ENCODE measurements at places on chromosomes 5 and 9.

DNA sequence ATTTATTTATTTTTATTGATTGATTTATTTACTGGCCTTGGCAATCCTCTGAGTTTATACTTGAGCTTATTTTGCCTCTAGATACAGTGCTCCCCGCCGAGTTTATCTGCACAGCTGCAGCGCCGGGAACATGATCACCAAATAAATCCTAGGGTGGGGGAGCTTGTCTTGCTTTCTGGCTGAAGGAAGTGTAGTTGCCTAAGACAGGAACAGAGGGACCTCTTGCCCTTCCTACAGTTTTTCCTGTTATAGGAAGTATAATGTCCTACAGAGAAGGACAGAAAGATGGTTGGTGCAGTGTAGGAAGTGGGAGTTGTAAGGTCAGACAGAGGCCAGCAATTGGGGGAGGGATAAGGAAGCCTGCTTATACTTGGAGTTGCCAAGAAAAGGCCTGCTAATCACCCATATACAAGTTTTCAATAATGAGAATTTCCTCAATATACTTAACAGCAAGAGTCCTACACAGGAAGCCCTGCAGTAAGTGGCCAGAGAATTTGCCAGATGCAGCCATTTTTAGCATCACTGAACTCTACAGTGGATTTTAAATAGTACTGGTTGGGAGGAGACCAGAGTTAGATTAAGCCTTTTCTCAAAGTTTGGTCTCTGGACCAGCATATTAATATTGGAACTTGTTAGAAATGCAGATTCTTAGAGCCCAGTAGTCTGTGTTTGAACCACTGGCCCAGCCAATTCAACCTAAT, 7.7 kb downstream of the AOPEP start:
- no peak for DNase-seq

- no peak for DNase-seq
Measured at GRCh38 chr5:179367491-179367890, 22.2 kb upstream of the ADAMTS2 start.

DNA sequence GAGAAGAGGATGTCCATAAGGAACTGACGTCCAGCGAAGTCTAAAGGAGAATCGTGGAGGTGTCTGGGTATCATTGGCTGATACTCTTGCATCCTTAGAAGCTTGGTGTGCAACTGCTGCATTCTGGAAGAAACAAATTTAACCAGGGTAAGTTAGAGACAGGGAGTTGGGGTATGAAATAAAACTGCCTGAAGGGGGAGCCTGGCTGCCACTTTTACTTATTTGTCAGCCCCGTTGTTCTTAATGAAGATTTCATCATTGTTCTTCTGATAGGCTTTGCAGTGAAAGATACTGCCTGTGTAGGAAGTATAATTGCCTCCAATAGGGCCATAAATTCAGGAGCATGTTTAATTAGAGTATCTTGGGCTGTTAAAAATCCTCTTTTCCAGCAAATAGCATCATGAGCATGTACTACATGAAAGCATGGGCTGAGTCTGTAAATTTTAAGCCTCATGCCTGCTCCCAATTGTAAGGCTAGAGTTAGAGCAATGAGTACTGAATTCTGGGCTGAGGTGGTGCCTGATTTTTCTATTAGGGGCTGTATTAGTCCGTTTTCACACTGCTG, 1264.5 kb upstream of the ACO1 start:
- no peak for DNase-seq

- DNase-seq: no peak
Measured at GRCh38 chr9:27817747-27818146, 244.5 kb upstream of the C9orf72 start.

DNA sequence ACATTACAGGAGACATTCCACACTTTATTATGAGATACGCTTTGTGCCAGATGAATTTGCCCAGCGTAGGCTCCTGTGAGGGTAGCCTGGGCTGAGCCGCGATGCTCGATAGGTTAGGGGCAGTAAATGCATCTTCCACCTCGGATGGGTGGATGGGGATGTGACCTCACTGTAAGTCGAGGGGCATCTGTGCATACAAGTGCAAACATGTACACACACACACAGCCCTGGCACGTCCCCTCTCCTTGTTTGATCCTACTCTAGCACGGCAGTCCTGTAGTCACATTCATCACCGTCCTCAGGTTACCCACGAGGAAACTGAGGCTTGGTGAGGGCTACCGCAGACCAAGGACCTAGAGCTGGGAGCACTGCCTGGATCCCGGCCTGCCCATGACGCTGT, 166.8 kb downstream of the COL23A1 start:
- DNase-seq: no peak

DNA sequence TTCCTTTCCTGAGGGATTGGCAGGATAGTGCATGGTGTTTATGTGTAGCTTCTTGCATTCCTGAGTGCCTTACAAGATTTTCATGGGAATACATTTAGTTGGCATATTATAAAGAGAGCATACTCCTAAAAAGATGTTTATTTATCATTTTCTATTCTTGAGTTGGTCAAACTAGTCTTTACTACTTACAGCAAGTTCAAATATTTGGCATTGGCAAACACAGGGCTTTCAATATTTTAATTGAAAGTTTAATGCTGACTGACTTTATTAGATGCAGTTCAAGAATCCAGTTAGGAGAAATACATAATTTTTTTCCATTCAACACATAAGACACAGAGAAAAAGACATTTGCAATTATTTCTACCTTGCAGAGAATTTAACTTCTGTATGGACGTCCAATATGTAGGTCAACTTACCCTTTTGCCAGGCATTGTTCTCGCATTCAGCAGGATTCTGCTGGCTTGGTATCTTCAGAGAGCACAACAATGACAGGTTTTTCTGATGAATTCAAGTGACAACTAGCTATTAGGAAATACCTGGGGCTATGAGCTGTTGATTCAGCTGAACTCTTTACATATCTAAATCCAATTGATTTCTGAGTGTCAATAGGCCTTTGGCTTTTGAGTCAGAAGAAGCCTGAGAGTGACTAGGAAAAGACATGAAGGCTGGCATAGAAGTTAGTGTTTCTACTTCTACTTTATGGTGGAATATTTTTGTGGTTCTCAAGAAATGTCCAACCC, 129.6 kb downstream of the LURAP1L start:
- DNase-seq: no peak

- DNase-seq: no peak
Measured at GRCh38 chr5:179852993-179853547, 5.5 kb downstream of the MRNIP start.

DNA sequence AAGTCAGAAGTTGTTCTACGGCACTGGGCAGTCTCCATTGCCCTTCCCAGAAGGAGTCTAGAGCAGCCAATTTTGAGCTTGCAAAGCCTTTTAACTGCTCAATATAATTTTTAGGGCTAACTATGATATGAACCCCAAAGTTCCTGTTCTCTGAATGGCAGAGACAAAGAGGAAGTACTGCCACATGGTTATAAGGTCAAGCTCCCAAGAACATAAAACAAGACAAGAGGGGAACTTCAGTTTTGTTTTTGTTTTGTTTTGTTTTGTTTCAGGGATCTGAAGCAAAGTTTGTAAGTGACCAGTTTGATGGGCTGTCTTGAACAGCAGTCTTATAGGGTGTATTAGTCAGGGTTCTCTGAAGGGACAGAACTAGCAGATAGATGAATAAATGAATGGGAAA, 11.9 kb upstream of the SMC2 start:
- DNase-seq: no peak

- peak; percentile 34 for DNase-seq
Measured at GRCh38 chr5:10626473-10627013, 62.7 kb downstream of the ANKRD33B start.

GRCh38 chr5:109574985-109575384, 114.7 kb upstream of the MAN2A1 start:
- no peak for DNase-seq

DNA sequence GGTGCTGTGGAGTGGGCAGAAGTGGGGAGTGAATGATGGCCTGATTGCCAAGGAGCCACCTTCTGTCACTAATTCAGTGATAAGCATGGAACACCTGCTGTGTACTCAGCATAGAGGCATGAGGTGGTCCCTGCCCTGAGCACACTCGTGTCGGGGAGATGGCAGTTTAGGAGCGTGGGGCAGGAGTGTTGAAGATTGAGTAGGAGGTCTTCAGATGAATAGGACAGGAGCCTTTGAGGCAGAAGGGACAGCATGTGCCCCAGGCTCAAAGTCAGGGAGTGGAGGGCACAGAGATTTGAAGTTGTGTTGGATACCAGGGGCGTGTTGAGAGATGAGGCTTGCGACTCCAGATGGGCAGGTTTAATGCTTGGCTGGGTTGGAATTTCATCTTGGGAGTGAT, 55.0 kb downstream of the ZNF618 start:
- no peak for DNase-seq

DNA sequence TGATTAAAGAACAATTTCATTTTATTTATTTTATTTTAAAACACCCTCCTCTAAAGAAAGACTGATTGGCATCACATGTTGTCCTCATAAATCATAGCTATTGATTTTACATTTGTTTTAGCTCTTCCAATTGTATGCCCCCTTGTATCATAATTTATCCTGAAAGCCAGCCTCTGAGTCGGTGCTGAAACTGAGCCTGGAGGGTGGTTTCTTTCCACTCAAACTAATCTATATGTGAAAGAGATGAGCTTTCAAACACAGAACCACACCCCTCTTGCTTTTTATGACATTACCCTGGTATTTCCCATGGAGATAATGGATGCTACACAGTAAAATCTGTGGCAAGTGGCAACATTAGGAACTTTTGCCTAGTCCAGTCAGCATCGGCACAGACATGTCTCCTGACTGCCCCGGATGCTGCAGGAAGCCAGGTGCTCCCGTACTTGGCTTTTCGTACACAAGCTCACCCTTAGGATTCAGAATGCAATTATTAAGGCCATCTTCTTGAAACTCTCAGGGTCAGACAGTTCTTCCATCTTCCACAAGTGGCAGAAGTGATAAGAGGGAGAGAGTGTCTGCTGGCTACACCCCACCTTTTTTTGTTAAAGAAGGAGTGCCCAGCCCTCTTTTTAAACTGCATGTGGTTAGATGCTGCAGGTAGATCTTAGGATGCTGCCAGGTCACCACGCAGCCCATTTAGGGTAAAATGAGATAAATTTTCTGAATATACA, 91.1 kb downstream of the SNCAIP start:
- no peak for DNase-seq

GRCh38 chr5:109146591-109146990, 263.2 kb downstream of the PJA2 start:
- no peak for DNase-seq

- DNase-seq: no peak
Measured at GRCh38 chr5:38148021-38148625, 110.2 kb upstream of the EGFLAM start.

DNA sequence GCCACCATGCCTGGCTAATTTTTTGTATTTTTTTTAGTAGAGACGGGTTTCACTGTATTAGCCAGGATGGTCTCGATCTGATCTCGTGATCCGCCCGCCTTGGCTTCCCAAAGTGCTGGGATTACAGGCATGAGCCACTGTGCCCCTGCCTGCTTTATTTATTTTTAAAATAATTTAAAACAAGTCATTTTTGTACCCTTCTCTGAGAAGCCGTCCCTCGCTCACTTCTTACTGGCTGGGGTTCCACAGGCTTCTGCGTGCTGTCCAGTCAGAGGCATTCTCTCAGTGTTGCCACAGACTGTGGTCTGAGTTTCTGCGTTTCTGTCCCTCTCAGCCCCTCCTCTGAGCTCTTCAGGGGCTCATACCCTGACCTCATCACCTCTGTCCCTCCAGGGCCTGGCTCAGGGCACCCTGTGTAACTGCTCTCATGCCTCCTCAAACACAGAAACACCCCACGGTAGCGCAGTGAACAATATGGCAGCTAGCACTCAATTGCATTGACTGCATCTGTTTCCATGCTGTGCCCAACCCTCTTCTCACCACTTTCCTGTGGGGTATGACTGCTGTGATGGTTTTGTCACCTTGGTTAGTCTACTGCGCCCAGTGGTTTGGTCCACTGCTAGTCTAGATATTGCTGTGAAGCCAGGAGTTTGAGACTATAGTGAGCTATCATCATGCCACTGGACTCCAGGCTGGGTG, 44.3 kb upstream of the SH3PXD2B start:
- DNase-seq: peak; percentile 5
